ENCODE measurements at places on chromosomes 1 and 21.

DNA sequence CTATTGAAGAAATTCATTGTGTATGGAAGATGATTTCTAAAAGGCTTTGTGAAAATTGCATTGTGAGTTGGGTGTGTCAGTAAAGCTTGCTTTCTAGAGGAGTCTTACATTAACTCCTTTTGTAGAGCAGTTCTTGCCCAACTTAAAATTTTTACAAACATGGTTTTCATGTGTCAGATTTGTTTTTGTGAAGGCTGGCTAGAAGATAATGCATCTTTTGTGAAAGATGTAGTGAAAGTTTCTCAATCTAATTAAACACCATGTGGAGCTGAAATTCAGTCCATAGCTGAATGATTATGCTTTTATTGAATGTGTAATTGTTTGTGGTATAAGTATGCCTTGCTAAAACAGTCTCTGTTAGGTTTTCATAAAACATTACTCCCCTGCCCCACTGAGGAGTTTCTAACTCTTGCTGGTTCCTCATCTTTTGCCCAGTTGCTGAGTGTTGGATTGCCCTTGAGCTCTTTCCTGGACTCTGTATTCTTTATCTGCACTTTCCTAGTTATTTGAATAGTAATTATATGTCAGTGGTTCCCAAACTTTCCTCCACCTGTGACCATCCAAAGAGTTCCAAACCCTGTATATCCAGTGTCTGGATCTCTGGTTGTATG, 38.0 kb downstream of the KCTD3 start:
- no peak for DNase-seq

DNA sequence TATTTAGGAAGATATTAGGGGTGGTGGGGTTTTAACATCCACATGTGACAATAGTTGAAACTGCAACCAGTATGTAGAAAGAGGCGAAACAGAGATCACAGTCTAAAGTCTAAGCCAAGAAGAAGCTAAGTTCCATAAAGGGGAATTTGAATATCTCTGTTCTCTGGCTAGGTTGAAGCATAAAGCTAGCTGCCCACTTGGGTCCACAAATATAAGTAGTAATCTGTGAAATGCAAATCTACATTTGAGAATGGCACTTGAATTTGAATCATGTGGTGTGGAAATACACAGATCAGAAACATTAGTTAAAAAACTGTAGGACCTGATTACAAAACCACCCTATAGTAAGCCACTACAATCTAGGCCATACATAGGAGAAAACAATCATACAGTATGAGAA, 602.1 kb downstream of the LMO4 start:
- DNase-seq: no peak

- DNase-seq: no peak
These were observed 336.0 kb downstream of the NUF2 start for GRCh38 chr1:163657719-163658118.

DNA sequence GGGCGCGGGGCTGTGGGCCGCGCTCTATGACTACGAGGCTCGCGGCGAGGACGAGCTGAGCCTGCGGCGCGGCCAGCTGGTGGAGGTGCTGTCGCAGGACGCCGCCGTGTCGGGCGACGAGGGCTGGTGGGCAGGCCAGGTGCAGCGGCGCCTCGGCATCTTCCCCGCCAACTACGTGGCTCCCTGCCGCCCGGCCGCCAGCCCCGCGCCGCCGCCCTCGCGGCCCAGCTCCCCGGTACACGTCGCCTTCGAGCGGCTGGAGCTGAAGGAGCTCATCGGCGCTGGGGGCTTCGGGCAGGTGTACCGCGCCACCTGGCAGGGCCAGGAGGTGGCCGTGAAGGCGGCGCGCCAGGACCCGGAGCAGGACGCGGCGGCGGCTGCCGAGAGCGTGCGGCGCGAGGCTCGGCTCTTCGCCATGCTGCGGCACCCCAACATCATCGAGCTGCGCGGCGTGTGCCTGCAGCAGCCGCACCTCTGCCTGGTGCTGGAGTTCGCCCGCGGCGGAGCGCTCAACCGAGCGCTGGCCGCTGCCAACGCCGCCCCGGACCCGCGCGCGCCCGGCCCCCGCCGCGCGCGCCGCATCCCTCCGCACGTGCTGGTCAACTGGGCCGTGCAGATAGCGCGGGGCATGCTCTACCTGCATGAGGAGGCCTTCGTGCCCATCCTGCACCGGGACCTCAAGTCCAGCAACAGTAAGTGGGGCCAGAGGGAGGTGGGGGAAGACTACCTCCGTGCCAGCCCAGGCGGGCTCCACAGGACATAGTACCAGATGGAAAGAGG, 808 bp downstream of the MAP3K21 start:
- DNase-seq: no peak

All from pons (tissue), 1 donor.